Muscle of leg (tissue), 16 donors: ENCODE measurements at places on chromosomes 12 and 14. TPM values are rescaled to one million over a fixed set of nuclear protein-coding genes. Genes with fewer than 3 reads are reported as not detected.

The SLC35F4 gene
- polyA plus RNA-seq = 0.09 TPM

The ZDHHC22 gene
- 0.61 TPM for polyA plus RNA-seq

The TEP1 gene
- polyA plus RNA-seq = 16.0 TPM

DNA sequence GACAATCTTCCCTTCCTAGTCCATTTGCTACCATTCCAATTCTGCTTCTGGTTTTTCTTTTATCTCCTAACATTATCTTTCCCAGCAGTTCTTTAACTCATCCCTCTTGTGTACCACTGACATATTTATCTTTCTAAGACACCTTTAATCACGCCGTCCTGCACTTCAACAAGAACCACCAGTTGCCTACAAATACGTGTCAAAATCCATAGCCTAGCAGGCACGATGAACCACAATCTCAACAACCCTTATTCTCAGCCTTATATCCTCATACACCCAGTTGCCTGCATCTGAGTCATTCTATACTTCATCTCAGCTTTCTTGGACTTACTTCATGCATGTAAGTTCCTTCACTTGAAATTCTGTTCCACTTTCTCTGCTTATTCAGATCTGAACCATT lies 16.4 kb upstream of the ST8SIA1 start:
- DNase-seq = no peak

- no peak for DNase-seq
Measured at GRCh38 chr12:32198555-32198954, 91.9 kb downstream of the BICD1 start.

- DNase-seq = peak; percentile 83
Measured at GRCh38 chr12:121765573-121765972, 27.9 kb downstream of the RHOF start.

GRCh38 chr12:44550377-44550776 lies 325.7 kb downstream of the NELL2 start:
- no peak for DNase-seq

DNA sequence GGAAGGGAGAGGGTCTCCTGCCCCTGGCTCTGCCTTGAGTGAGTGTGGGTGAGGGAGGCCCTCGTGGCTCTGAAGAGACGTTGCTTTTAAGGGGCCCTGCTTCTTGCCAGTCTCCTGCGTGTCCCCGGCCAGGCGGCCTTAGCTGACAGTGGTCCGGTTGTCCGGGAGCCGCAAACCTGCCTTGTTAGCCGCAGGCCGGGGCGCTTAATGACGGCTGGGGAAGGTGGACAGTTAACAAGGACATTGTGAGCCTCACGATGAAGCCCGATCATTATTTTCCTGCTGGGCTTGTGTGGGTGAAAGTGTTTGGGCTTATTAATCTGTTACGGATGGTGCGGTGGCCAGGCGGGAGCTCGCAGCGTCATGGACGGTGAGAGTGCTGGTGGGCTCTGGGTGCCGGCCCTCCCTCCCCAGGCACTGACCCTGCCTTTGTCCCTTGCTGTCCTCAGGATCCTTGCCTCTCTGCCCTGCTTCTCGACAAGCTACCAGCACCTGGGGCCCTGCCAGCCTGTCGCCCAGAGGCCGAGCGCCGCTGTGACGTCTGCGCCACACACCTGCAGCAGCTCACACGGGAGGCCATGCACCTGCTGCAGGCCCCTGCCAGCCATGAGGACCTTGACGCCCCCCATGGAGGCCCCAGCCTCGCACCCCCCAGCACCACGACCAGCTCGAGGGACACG lies 13.3 kb downstream of the KIF26A start:
- DNase-seq = no peak

GRCh38 chr12:77767335-77767734 lies 63.4 kb upstream of the NAV3 start:
- DNase-seq = no peak
